ENCODE measurements at places on chromosomes 1 and 21.

DNA sequence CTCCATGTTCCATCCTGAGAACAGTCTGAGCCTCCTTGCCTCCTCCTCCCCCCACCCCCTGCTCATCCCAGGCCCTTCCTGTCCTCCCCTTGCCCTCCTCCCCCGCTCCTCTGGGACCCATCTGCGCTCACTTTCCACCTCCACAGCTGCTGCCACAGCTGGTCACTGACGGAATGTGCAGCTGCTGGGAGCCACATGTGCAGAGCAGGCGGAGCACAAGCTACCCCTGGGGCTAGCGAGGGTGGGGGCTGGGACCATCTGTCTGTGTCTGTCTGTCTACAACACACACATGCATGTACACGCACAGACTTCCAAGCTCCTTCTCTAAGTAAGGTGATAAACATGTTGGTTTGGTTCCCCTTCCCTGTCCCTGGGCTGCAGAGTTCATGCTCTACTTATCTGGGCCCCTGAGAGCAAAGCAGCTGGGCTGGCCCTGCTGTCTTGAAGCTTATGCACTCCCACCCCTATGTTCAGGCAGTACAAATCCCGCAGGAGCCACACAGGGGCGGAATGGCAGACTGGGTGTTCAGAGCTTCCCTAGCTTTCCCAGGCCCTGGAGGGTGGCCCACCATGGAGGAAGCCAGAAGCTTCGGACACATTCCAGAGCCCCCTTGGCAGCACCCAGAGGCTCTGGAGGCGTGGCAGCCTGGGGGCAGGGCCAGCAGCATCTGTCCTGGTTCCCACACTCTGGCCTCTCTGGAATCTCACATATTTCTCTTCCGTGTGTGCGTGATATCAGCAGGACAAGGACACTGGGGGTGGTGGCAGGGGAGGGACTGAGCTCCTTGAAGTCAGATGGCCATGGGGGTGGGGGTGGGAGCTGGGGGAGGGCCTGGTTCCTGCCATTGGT lies 7.0 kb upstream of the HEYL start:
- no peak for DNase-seq

DNA sequence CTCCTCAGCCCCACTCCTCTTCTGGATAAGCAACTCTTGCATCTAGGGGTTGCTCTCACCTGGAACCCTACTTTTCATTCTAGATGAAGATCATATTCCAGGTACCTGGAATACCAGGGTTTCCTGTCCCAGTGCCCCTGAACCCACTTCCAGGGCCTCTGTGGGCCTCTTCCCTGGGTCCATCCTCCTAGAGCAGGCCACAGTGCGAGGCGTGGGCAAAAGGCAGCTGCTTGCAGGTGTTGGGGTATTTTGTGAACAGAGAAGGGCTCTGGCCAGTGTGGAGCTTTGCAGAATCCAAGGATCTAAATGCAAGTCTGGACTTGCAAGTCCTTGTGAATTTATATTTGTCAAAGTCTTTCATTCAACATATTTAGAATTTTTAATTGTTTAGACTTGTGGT lies 240.4 kb upstream of the POU3F1 start:
- DNase-seq = no peak

DNA sequence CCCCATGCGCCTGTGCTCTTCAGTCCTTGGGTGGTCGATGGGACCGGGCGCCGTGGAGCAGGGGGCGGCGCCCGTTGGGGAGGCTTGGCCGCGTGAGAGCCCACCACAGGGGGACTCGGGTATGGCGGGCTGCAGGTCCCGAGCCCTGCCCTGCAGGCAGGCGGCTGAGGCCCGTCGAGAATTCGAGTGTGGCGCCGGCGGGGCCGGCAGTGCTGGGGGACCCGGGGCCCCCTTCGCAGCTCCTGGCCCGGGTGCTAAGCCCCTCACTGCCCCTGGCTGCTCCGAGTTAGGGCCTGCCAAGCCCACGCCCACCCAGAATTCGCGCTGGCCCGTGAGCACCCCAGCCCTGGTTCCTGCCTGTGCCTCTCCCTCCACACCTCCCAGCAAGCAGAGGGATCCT lies 26.1 kb downstream of the TLR5 start:
- DNase-seq = no peak

GRCh38 chr1:27713139-27713725 lies 12.5 kb upstream of the FAM76A start:
- no peak for DNase-seq

DNA sequence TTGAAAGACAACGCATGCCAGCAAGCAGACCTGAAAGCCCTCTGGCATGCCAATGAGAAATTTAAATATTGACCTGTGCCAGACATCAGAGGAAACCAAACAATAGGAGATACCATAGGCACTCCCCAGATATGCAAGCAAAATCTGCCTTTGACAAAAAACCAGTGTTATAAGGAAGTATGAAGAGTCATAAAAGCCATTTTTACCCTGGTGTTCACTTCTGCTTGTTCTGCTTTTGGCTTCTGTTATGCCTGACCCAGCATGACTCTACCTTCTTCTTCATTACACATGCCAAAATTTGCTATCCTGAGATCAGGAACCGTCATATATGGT lies 26.4 kb downstream of the NPHS2 start:
- no peak for DNase-seq

- no peak for DNase-seq
These were observed 360.7 kb downstream of the TBX15 start for GRCh38 chr1:118627435-118627834.

DNA sequence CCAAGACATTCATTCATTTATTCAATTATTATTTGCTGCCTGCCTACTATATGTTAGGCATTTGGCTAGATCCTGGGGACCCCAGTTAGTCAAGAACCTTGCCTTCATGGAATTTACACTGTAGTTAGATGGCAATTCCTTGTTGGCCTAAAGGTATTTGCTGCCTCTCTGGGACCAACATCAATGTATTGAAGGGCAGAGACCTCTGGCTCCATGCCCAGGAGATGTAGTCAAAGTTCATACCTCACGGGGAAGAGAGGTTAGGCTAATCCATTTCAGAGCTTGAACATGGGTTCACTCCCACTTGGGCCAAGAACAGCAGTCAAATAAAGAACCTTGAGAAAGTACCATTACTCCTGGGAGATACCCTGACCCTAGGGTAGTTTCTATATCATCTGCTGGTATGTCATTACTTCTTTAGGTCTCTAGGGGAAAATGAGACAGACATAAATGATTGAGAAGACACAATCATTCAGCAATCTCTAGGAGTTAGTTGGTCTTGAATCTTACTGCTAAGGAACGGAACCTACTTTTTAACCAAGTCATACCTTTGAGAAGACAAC lies 32.0 kb downstream of the SORT1 start:
- no peak for DNase-seq

DNA sequence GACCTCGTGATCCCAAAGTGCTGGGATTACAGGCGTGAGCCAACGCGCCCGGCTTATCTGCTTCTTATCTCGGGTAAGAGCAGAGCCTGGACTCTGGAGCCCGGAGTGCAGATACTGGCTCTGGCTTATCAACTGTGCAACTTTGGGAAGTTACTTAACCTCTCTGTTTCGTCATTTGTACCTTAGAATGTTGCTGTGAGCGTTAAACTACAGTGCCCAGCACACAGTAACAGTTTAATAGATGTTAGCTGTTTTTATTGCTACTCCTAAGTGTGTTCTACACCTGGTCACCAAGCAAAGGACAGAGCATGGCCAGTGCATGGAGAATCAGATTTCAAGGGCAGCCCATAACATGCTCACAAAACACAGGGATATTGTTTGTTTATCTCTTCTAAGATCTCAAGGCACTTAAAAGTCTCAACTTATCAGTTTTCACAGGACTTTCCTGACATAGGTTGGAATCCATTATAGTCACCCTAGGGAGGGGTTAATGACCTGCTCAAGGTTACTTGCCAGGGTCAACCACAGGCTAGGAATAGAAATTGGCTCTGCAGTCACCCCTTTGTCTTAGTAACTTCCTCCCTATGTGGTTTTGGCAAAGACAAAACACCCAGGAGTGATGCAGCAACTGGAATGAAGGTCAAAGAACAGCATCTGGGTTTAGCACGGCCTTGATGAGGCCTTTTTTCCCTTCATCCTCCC lies 22.5 kb upstream of the SRP9 start:
- DNase-seq = no peak

DNA sequence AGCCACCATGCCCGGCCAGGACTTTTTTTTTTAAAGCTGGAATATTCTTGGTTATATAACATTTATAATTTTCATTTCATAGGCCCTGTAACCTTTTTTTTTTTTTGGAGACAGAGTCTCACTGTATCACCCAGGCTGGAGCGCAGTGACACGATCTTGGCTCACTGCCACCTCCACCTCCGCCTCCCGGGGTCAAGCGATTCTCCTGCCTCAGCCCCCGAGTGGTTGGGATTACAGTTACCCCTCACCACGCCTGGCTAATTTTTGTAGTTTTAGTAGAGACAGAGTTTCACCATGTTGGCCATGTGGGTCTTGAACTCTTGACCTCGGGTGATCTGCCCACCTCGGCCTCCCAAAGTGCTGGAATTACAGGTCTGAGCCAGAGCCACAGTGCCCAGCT lies 12.6 kb downstream of the ZYG11B start:
- DNase-seq = no peak

- no peak for DNase-seq
These were observed 67.4 kb downstream of the DMRTB1 start for GRCh38 chr1:53526451-53527101.

DNA sequence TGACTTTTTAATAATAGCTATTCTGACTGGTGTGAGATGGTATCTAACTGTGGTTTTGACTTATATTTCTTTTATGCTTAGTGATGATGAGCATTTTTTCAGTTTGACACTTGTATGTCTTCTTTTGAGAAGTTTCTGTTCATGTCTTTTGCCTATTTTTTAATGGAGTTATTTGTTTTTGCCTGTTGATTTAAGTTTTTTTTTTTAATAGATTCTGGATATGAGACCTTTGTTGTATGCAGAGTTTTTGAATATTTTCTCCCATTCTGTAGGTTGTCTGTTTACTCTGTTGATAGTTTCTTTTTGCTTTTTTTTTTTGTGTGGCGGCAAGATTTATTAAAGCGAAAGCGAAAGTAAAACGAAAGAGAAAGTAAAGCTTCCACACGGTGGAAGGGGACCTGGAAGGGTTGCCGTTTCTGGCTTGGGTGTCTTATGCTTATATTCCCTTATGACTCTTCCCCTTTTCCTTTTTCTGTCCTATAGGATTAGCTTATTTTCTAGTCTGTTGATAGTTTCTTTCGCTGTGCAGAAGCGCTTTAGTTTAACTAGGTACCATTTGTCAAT lies 67.6 kb downstream of the TBX19 start:
- DNase-seq = no peak

- DNase-seq = no peak
These were observed 373.6 kb downstream of the PBX1 start for GRCh38 chr1:164932580-164932979.
